Tibial artery (tissue), 4 donors: ENCODE measurements at places on chromosomes 3 and 15.

DNA sequence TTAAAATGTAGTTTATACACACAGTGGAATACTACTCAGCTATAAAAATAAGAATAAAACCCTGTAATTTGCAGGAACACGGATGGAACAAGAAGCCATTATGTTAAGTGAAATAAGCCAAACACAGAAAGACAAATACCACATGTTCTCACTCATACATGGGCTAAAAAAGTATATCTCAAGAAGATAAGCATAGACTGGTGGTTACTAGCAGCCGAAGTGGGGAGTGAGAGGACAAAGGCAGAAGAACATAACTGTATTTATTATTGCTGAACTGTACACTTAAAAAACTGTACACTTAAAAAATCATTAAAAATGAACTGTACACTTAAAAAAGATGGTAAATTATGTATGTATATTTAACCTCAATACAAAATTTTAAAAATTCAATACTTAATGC, 11.0 kb downstream of the UBE3A start:
- no peak for DNase-seq

DNA sequence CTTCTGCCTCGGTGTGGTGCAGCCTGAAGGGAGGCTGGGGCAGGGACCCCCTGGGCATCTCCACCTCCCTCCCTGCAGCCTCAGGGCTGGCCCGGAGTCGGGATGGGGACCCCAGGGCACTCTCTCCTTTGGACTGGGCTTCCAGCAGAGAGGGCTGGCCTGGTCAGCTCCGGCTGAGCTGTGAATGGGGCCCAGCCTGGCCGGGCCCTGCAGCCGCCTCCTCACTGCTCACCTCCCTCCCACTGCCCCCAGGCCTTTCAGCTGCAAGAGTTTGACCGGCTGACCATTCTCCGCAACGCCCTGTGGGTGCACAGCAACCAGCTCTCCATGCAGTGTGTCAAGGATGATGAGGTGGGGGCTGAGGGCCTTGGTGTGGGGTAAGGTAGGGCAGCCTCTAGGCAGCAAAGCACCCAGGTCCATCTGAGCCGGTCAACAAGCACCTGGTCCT, 36.0 kb downstream of the PSTPIP1 start:
- DNase-seq, result no peak

DNA sequence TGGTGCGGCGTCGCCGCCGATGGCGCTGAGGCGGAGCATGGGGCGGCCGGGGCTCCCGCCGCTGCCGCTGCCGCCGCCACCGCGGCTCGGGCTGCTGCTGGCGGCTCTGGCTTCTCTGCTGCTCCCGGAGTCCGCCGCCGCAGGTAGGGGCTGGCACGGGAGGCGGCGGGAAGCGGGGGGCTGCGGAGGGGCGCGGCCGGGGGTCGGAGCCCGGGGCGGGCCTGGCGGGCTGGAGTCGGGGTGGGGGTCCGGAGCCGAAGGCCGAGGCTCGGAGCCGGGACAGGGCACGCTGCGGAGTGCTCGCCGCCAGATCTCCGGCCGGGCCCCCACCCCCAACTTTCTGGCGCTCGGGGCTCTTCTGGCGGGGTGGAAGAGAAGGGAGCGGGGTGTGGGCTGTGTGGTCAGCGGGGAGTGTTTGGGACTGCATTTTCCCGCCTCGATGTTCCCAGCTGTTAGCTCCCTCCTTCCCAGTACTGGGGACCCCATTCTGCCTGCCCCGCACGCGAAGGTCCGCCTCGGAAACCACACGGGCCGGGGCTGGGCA, 299 bp downstream of the TYRO3 start:
- no peak for DNase-seq

GRCh38 chr15:48469681-48470080, 138.5 kb downstream of the DUT start:
- DNase-seq, result no peak

DNA sequence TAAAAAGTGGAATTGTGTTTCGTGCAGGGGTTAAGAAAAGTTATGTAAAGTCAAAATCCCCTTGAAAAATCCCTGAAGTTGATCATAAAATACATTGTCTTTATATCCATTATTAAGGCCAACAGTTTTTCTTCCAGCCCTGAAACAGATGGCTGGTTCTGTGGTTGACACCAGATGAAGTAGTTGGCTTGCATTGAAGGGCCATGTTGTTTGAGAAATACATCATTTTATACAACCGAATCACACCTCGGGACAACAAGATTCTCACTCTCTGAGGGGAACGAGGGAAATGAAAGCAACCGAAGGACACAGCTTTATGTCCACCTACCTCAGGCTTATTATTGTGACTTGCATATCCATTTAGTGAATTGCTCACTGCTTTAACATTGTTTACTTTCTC, 126.0 kb upstream of the MITF start:
- DNase-seq, result no peak

DNA sequence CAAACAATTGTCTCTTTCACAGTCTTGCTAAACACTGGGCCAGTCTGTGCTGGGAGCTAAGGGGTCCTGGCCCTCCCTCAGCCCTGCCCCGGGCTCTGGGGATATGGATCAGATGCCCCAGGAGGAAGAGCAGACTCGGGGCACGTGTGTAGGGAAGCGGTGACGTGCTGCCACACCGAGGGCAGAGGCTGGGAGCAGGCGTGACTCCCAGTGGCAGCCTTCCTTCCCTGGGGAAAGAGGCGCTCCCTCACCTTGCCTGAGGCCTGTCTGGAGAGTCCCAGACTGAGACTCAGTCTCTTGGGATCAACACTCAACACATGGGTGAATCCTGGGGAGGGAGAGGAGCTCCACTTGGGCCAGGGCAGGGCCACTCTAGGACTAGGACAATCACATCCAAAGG, 54.1 kb upstream of the GRIP2 start:
- DNase-seq, result no peak

DNA sequence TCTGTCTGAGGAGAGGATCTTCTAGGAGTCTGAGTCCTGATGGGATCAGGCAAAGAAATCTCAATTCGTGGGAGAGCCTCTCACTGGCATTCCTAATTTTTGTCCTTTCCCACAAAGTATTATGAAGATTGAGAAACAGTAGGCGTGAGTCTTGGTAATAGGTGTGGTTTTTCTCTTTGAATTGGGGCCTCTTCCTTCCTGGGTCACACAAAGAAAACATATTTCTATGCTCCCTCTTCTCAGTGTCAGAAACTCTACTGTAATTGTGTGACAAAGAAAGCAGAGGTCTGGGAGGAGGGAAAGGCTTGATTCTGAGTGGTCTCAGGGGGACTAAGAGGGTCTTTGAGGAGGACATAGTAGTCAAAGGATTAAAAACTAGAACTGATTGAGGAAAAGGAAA, 6.0 kb downstream of the GABRR3 start:
- no peak for DNase-seq

GRCh38 chr3:62131620-62132019, 241.7 kb downstream of the FEZF2 start:
- no peak for DNase-seq

DNA sequence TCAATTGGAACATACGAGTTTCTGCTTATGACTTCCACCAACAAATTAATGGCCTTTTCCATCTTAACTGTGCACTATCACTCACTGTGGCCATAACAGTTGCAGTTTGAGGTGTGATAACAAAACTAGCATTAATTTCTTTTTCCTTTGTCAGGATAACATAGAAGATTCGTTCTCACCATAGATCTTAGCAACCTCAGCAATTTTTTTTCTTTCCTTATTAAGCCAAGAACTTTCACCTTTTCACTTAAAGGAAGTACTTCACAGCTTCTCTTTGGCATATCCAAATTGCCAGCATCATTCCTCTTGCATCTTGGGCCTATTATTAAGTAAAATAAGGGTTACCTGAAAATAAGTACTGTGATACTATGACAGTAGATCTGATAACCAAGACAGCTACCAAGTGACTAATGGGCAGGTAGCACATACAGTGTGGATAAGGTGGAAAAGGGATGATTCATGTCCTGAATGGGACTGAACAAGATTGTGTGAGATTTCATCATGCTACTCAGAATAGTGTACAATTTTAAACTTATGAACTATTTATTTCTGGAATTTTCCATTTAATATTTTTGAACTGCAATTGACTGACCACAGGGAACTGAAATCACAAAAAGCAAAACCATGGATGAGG, 46.6 kb downstream of the CEP70 start:
- DNase-seq, result no peak
